ENCODE measurements at places on chromosomes 3 and 15. TPM values are rescaled to one million over a fixed set of nuclear protein-coding genes. Genes with fewer than 3 reads are reported as not detected.

GRCh38 chr3:188320757-188321156 is 166.8 kb downstream of the LPP start:
- no peak for DNase-seq

GRCh38 chr3:141241616-141242376 is 10.2 kb downstream of the PXYLP1 start:
- no peak for DNase-seq

DNA sequence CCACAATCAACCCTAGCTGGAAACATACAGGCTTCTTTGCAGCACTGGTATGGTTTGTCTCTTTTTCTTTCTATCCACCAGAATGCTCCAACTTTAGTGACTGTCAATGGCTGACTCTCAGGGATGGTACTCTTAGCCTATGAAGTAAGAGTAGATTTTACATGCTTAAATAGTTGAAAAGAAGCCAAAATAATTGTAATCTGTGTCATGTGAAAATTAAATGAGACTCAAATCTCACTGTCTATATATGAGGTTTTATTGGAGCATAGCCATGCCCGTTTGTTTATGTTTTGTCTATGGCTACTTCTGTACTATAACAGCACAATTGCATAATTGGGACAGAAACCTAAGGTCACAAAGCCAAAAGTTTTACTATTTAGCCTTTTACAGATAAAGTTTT is 29.1 kb upstream of the PDZRN3 start:
- no peak for DNase-seq

GPR15 gene
- not detected for polyA plus RNA-seq

DNA sequence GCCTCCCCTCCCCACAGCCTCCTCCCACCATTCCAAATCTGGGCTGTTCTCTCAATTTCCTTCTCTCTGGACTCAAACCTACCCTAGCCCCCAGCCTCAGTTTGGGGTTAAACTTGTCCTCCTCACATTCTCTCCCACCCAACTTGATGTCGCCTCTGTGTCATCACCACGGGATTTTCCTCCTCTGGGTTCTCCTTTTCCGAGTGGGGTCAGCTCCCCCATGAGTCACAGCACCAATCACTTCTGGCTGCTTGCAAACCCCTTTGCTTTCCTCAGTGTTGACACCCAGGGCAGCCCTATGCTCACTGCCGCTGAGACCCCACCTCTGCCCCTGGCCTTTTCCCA is 451 bp downstream of the CCR5AS start:
- no peak for DNase-seq

DNA sequence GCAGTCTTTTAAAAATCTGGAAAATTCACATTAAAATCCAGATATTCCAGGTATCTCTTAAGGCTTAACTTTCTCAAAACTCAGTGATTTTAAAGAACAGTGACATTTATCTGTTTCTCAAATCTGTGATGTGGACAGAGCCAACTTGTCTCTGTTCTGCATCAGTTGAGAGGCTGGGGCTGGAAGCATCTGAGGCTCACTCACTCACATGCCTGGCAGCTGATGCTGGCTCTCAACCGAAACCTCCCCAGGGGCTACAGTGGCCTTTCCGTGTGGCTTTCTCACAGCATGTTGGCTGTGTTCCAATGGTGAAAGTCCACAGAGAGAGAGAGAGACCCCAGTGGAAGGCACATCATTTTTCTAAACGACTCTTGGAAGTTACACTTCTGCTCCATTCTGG is 53.5 kb downstream of the CEMIP start:
- DNase-seq = no peak

UBAP1L gene
- 1.4 TPM for polyA plus RNA-seq

- DNase-seq = no peak
These were observed 45.4 kb downstream of the WWTR1 start for GRCh38 chr3:149612456-149612855.

- DNase-seq = no peak
These were observed 313.4 kb upstream of the SATB1 start for GRCh38 chr3:18738393-18739098.

GRCh38 chr3:141996437-141996836 is 120.0 kb downstream of the ATP1B3 start:
- no peak for DNase-seq

VWA5B2 gene
- polyA plus RNA-seq = 0.03 TPM

GRCh38 chr3:21274079-21274571 is 476.9 kb downstream of the ZNF385D start:
- no peak for DNase-seq

- DNase-seq = no peak
These were observed 871.8 kb upstream of the NR2F2 start for GRCh38 chr15:95458721-95459120.

- no peak for DNase-seq
These were observed 41.7 kb downstream of the UBE3A start for GRCh38 chr15:25397100-25397499.

All from HepG2 (cell line).